Dorsolateral prefrontal cortex (tissue), 122 donors: ENCODE measurements at places on chromosomes 4 and X. TPM values are rescaled to one million over a fixed set of nuclear protein-coding genes. Genes with fewer than 3 reads are reported as not detected.

- DNase-seq: no peak
Measured at GRCh38 chr4:99683895-99684294, 26.3 kb upstream of the C4orf54 start.

The C4orf51 gene
- total RNA-seq: not detected

DNA sequence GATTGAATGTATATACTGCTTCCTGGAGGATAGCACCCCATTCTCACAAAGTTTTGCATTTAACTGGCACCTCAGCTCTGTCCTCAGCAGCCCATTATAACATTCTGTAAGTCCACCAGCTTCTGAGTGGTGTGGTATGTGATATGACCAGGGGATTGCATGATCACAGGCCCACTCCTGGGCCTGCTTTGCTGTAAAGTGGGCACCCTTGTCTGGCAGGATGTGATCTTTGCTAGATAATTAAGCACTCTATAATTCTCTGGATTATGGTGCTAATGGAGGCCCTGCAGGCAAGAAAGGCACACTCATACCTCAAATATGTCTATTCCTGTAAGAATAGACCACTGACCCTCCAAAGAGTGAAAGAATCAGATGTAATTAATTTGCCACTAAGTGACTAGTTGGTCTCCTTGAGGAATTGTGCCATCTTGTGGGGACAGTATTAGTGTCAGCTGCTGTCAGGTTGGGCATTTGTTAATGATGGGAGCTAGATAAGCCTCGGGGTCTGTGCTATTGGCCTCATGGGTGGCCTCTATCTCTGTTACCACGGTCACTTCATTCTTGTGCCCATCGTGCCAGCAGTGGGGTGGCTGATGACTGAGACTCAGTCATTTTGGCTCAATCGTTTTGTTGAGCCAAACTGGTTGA, 2.2 kb upstream of the CFI start:
- no peak for DNase-seq

The BMX gene
- not detected for total RNA-seq

The JCHAIN gene
- 2.1 TPM for total RNA-seq

The PNCK gene
- 105 TPM for total RNA-seq
